ENCODE measurements at places on chromosomes 16 and 17.

GRCh38 chr17:72137161-72137560 lies 16.3 kb downstream of the SOX9 start:
- DNase-seq, result no peak

GRCh38 chr17:77374170-77374936 lies 233.6 kb downstream of the SEC14L1 start:
- DNase-seq, result peak; percentile 86

DNA sequence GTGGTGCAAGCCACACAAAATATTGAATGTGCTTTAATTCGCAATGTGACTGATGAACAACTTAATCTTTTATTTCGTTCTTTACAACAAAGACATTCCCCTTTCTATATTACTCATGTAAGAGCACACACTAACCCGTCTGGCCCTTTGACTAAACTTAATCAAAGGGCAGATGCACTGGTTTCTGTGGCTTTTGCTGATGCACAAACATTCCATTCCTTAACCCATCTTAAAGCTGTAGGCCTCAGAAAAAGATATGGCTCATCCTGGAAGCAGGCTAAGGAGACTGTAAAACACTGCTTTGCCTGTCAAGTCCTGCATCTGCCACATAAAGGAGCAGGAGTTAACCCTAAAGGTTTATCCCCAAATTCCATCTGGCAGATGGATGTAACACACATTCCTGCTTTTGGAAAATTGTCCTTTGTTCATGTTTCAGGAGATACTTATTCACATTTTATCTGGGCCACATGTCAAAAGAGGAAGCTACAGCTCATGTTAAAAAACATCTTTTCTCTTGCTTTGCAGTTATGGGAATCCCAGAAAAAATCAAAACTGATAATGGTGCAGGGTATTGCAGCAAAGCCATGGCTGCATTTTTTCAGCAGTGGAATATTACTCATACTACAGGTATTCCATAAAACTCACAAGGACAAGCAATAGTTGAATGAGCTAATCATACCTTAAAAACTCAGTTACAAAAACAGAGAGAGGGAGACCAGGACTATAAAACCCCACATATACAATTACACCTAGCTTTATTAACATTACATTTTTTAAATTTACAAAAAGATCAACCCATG lies 137.2 kb downstream of the AHSP start:
- no peak for DNase-seq

DNA sequence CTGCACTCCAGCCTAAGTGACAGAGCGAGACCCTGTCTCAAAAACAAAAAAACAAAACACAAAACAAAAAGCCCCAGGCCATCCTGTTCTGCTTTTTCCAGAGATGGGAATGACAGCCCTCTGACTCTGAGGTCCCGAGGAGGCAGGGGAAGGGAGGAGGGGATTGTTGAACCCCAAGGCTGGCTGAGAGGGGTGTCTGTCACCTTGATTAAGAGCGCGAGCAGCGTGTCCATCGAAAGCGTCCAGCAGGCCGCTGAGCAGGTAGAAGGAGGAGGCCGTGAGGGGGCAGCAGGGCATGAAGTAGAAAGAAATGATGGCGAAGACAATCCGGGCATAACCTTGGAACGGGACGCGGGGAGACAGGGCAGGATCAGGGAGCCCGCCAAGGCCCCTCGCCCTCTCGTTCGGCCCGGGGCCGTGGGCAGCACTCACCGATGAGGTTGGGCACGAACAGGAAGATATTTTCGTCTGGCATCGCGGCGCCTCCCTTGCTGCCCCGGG lies 593 bp downstream of the CDIPT start:
- DNase-seq, result no peak

- DNase-seq, result no peak
These were observed 1.3 kb upstream of the BAIAP2 start for GRCh38 chr17:81033535-81034167.

DNA sequence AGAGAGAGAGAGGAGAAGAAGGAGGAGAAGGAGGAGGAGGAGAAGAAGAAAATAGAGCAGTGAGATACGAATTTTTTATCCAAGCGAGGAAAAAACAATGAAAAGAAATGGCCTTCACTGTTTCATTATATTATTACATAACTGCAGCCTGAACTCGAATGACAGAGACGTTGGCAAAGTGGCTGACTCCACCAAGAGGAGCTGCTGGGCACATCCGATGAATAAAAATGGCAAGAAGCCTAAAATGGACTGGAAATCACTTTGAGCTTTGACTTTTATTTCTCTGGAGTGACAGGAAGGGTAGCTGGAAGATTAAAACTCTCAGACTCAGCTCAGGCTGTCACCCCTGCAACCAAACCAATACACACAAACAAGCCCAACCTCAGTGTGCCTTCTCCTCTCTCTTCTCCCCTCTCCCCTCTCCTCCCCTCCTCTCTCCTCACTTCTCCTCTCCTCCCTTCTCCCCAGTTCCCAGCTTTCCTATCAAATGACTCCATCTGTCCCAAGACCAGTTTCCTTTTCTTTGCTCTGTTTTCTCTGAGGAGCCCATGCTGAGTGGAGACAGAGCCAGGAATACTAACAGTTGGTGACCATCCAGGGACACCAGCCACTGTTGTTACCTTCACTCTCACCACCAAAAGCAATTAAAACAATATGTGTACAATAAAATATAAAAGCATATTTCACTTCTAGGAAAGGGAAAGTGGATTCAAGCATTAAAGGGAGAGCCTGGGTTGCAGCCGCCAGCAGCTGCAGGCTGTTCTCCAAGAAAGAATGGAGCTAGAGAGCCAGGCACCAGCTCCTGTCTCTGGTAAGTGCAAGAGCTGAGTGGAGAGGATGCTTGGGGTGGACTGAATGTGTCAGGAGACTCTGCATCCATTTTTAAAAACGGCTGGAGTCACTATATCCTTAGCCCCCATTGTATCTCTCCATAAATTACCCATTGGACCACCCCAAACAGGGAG lies 51.2 kb downstream of the SOX9 start:
- no peak for DNase-seq

DNA sequence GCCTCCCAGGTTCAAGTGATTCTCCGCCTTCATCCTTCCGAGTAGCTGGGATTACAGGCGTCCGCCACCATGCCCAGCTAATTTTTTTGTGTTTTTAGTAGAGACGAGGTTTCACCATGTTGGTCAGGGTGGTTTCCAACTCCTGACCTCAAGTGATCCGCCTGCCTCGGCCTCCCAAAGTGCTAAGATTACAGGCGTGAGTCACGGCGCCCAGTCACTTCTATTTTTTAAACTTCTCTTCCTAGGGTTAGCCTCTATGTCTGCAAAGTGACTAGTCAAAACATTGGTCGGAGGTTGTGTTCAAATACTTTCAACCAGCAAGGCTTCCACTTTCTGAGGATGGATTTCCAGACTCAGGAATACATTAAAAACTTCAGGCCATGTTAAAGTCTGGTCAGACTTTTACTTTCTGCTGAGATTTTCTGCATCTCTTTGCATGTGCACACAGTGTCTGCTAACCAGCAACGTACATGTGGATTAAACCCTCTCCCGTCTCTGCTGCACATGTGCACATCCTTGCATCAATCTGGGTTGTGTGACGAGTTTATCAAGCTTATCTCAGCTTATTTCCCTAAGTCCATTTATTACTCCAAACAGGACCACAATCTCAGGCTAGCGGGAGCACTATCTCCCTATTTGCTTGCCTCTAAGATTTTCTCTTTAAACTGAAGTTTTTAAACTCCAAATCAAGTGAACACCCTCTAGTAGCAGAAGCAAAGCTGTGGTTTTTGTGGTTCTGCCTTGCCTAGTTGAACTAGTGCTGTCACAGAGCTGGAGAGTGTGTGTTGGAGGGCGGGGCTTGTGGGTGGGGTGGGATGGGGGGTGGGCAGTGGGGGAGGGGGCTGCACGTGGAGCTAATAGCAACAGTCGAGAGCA lies 525.2 kb upstream of the GOT2 start:
- no peak for DNase-seq

- DNase-seq, result no peak
These were observed 5.3 kb downstream of the DRC7 start for GRCh38 chr16:57699899-57700298.

DNA sequence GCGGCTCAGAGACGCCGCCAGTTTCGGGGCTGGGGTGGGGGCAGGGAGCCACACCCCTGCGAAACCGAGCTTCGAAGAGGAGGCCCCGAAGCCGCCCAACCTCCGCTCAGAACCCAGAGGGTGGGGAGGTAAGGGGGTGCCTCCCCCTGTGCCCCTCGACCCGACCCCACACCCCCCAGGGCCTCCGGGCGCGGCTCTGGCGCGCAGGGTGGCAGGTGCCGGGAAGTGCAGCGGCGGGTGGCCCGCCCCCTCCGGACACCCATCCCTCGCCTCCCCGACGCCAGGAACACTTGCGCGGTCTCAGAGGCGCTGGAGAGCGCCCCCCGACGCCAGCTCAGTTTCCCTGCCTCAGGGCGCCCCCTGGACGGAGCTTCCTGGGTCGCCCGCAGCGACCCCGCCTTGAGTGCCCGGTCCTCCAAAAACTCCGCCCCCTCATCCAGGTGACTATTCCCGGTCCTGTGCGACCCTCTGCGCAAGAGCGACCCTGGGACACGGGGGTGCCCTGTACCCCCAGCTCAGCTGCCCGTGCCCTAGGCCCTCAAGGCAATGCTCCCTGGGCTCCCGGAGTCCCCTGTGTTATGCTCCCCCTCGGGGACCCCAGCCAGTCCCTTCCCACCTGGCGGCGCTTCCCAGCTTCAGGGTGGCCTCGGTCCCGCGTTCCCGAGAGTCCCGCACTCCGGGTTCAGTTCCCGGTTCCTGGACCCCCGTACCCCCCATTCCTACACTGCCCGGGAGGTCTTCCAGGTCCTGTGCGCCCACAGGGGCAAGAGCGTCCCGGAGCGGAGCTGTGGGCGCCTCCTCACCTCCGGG lies 562 bp downstream of the PPL start:
- peak; percentile 67 for DNase-seq

DNA sequence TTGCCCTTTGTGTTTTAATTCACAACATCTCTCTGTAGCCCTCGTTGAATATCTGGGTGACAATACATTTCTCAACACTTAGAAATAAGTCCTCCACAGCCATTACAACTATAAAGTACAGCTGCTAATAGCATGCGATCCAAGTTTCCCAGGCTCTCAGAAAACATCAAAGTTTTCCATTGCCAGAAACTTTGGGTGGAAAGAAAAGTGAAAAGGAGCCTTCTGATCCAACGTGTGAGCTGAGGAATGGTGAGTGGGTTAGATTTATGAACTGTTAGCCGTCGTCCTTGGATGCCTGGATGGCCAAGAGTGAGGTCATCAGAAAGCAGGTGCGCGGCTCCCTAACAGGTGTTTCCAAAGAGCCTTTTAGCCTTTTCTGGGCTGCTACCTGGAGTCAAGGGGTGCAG lies 258.0 kb downstream of the PMP22 start:
- no peak for DNase-seq

GRCh38 chr16:50467943-50468748 lies 80.0 kb upstream of the NKD1 start:
- peak; percentile 76 for DNase-seq

- no peak for DNase-seq
These were observed 30.8 kb upstream of the OR4D1 start for GRCh38 chr17:58117382-58117781.

- no peak for DNase-seq
These were observed 42.0 kb upstream of the MMD start for GRCh38 chr17:55463600-55463999.

GRCh38 chr17:76791053-76791980 lies 53.4 kb downstream of the MFSD11 start:
- no peak for DNase-seq

DNA sequence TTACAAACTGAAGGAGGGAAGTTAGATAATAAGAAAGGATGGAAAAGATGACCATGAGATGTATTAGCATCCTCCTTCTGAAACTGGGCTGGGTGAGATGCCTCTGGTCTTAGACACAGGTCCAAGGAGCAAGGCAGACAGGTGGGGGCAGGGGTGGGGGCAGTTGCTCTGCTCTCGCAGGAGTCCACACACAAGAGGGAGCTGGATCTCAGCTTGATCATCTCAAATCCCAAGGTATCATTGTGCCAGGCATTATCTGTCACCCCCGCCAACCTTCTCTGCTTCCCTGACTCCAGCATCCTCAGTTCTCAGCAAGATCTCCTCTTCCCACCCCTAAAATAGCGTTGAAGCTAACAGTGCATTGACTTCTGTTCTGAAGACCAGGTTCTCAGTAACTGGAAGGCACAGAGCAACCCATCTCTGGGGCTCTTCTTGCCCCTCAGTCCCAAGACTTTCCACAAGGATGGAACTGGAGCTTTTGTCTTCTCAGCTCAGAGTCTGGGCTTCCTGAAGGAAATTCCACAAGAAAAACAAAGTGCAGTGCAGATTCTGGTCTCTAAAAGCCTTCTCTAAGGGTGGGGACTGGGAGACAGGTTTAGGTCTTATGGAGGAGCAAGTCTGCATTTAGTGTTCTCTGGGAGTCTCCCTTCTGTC lies 1.6 kb downstream of the FLOT2 start:
- no peak for DNase-seq

DNA sequence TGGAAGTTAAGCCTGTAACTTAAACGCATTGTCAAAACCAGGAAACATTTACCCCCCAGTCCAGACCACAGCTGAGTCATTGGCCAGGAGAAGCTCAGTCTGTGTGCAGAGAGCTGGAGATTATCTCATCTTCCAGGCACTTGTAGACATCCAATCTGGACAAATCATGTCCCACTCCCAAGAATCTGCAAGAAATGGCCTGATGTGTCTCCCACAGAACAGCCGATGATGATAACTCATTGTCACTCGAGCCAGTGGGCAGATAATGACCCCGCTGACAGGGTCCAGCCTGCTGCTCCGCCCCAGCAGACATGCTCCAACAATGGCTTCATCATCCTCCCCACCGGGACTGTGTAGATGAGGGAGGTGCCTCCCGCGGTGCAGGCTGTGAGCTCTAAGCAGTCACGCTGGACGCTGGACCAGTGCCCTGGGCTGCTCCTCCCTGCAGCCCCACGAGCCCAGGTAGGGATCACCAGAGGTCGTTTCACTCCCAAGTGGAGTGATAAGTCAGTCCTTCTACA lies 322.5 kb downstream of the C16orf95 start:
- DNase-seq, result no peak

- DNase-seq, result no peak
These were observed 3.2 kb downstream of the TMC6 start for GRCh38 chr17:78125138-78125913.

GRCh38 chr16:73879621-73880020 lies 417.0 kb upstream of the PSMD7 start:
- no peak for DNase-seq

DNA sequence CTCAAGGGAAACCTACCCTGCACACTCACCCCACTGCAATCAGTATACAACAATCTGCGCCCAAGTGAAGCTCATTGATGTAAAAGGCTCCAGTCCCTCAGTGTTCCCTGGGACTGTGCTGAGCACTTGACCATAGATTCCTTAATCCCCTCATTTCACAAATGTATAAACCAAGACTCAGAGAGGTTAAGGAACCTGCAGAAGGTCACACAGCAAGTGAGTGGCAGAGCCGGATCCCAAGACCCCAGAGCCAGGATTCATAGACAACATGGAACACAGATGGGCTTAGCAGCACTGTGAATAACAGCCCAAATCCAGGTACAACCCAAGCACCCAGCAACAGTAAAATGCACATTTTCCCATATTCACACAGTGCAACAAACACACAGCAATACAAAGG lies 225.7 kb downstream of the C16orf78 start:
- no peak for DNase-seq

GRCh38 chr17:42678951-42679491 lies 2.2 kb upstream of the PLEKHH3 start:
- no peak for DNase-seq
